ENCODE measurements at places on chromosomes 2 and 18.

DNA sequence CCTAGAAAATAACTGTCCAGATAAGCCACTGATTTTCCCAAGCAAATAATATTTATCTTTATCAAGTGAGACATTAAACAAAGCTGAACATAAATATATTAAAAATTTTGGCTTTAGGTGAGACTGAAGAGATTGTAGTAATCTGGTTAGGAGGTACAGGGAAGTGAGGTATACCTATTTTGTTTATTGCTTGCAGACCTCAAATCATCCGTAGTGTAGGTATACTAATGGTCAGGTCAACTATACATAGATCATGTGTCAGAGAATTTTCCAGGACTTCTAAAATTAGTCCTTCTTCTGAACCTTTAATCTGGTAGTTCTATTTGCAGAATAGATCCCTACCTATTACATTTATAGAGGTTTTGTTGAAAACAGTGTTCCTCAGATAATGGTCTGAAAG is 41.5 kb downstream of the SP140 start:
- H3K27ac ChIP-seq, result no peak overlapping the region
- H3K36me3 ChIP-seq, result no peaks in the 10 kb centered on the region
- no peak overlapping the region for H3K4me3 ChIP-seq
- DNase-seq, result no peak
- H3K4me1 ChIP-seq, result no peaks in the 10 kb centered on the region

- DNase-seq, result no peak
- H3K4me3 ChIP-seq, result no peak overlapping the region
- no peak overlapping the region for H3K27ac ChIP-seq
- H3K4me1 ChIP-seq, result no peaks in the 10 kb centered on the region
- H3K36me3 ChIP-seq, result no peaks in the 10 kb centered on the region
Observed at GRCh38 chr2:105125920-105126319, 88.1 kb downstream of the MRPS9 start.

GRCh38 chr18:14999085-14999975 is 251.4 kb downstream of the ANKRD30B start:
- no peaks in the 10 kb centered on the region for H3K27me3 ChIP-seq
- no peak overlapping the region for H3K27ac ChIP-seq
- no peaks in the 10 kb centered on the region for H3K4me1 ChIP-seq
- no peak overlapping the region for H3K4me3 ChIP-seq
- DNase-seq, result no peak

GRCh38 chr18:38368246-38368645 is 802.6 kb upstream of the CELF4 start:
- H3K27me3 ChIP-seq, result no peaks in the 10 kb centered on the region
- no peak overlapping the region for H3K4me3 ChIP-seq
- no peak overlapping the region for H3K27ac ChIP-seq
- no peak for DNase-seq

DNA sequence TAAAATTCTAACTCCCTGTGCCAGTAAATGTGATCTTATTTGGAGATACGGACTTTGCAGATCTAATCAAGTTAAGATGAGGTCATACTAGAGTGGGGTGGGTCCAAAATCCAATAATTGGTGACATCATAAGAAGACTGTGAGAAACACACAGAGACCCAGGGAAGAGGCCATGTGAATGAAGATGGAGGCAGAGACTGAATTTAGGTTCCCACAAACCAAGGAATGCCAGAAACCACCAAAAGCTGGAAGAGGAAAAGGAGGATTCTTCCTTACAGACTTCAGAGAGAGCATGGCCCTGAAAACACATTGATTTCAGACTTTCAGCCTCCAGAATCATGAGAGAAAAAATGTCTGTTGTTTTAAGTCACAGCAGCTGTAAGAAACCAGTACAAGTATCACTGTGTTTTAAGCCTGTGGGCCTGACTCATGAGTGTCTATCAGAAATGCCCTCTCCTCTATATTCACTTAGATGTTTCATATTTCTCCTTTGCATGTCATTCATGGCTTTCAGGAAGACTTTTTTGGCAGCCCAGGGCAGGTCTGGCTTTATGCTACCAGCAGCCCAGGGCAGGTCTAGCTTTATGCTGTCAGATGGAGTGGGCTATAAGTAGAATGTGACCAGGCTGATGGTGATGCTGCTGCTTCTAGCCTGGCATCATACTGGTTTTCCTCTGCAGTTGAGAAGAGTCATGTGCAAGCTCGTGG is 100.0 kb downstream of the SPOPL start:
- no peak overlapping the region for H3K4me3 ChIP-seq
- H3K27ac ChIP-seq, result no peak overlapping the region
- DNase-seq, result no peak

DNA sequence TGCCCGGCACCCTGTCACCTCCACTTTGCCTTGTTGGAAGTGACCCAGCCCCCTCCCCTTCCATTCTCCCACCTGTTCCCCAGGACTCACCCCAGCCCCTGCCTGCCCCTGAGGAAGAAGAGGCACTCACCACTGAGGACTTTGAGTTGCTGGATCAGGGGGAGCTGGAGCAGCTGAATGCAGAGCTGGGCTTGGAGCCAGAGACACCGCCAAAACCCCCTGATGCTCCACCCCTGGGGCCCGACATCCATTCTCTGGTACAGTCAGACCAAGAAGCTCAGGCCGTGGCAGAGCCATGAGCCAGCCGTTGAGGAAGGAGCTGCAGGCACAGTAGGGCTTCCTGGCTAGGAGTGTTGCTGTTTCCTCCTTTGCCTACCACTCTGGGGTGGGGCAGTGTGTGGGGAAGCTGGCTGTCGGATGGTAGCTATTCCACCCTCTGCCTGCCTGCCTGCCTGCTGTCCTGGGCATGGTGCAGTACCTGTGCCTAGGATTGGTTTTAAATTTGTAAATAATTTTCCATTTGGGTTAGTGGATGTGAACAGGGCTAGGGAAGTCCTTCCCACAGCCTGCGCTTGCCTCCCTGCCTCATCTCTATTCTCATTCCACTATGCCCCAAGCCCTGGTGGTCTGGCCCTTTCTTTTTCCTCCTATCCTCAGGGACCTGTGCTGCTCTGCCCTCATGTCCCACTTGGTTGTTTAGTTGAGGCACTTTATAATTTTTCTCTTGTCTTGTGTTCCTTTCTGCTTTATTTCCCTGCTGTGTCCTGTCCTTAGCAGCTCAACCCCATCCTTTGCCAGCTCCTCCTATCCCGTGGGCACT is 4.5 kb downstream of the RETREG2 start:
- no peak overlapping the region for H3K4me3 ChIP-seq
- peaks cover 3% of the 10 kb centered on the region for H3K4me1 ChIP-seq
- no peaks in the 10 kb centered on the region for H3K27me3 ChIP-seq

DNA sequence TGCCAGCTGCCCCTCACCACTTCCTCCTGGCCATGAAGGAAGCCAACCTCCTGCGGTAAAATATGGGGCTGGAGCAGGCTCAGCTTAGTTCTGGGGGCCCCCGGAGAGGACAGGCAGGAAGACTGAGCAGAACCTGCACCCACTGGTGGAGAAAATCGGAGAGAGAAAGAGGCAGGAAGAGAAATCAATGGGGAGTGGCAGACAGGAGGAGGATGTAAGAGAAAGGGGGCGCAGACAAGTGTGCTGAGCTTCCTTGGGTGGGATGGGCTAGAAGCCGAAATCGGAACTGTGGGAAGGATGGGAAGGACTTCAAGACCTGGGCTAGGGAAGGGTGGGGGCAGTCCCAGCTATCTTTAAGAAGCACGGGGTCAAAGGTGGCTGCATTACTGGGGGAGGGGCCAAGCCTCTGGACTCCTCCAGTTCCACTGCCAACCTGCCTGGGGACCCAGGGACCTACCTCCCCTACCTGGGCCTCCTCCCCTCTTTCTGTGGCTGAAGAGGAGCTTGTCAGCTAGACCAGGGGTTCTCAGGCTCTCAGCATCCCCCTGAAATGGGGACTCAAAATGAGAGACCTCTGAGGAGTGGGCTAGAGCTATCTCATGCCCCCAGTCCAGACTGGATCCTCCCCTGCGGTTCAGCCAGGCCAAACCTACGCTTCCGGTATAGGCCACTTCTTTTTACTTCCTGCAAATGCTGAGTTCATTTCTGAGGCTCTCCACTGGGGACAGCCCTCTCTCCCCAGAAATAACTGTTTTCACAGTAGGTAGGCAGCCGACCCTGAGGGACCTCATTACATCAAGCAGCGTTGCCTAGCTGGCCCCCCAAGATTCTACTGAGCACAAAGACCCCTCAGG is 33.6 kb upstream of the B3GNT7 start:
- H3K4me3 ChIP-seq, result no peak overlapping the region
- no peaks in the 10 kb centered on the region for H3K36me3 ChIP-seq
- H3K27me3 ChIP-seq, result no peaks in the 10 kb centered on the region
- H3K27ac ChIP-seq, result peak overlapping the region; percentile 37
- no peaks in the 10 kb centered on the region for H3K4me1 ChIP-seq

DNA sequence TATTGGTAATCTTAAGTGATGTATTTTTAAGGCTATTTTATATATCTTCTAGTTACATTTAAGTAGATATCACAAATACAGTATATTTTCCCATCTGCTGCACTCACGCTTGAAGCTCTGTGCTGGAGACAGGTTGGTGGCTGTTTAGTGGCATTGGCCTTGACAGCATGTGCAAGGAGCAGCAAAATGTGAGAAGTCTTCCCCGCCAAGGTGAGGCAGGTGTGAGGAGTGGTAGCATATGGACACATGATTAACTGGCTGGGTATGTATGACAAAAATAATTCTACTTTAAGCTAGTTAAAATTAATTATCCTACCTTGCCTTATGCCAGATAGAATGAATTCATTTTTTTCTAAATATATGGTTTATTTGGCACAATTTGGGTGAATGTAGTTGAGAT is 117.2 kb downstream of the CCDC102B start:
- H3K36me3 ChIP-seq, result no peaks in the 10 kb centered on the region
- H3K27me3 ChIP-seq, result no peaks in the 10 kb centered on the region
- DNase-seq, result no peak
- H3K4me3 ChIP-seq, result no peak overlapping the region
- no peak overlapping the region for H3K27ac ChIP-seq

GRCh38 chr2:74097574-74097973 is 50.1 kb downstream of the BOLA3 start:
- no peaks in the 10 kb centered on the region for H3K4me1 ChIP-seq
- H3K36me3 ChIP-seq, result peaks cover 40% of the 10 kb centered on the region
- H3K27me3 ChIP-seq, result no peaks in the 10 kb centered on the region
- DNase-seq, result no peak
- H3K4me3 ChIP-seq, result no peak overlapping the region

GRCh38 chr2:37858400-37858711 is 66.7 kb upstream of the RMDN2 start:
- no peak overlapping the region for H3K4me3 ChIP-seq
- no peaks in the 10 kb centered on the region for H3K27me3 ChIP-seq
- no peak for DNase-seq
- H3K4me1 ChIP-seq, result peaks cover 14% of the 10 kb centered on the region
- H3K27ac ChIP-seq, result peak overlapping the region; percentile 21
